ENCODE measurements at places on chromosomes 1 and 21. TPM values are rescaled to one million over a fixed set of nuclear protein-coding genes. Genes with fewer than 3 reads are reported as not detected.

Gene COL9A2
- polyA plus RNA-seq = 0.63 TPM

Gene TMCC2
- 5.3 TPM for polyA plus RNA-seq

Gene S100A14
- polyA plus RNA-seq = not detected

Gene OR2T11
- not detected for polyA plus RNA-seq

Gene LCE3D
- polyA plus RNA-seq = not detected

Gene GJC2
- 0.92 TPM for polyA plus RNA-seq

Gene KPRP
- not detected for polyA plus RNA-seq

Gene AIRE
- polyA plus RNA-seq = not detected

Gene SHCBP1L
- polyA plus RNA-seq = not detected

Gene TSPEAR
- polyA plus RNA-seq = 0.03 TPM

Gene DYRK3
- polyA plus RNA-seq = 3.6 TPM

Gene TSTD1
- polyA plus RNA-seq = 93.9 TPM

- H3K4me1 ChIP-seq = no peaks in the 10 kb centered on the region
- H3K27me3 ChIP-seq = no peaks in the 10 kb centered on the region
- no peaks in the 10 kb centered on the region for H3K36me3 ChIP-seq
These were observed 24.4 kb upstream of the TMEM54 start for GRCh38 chr1:32925403-32926162.

DNA sequence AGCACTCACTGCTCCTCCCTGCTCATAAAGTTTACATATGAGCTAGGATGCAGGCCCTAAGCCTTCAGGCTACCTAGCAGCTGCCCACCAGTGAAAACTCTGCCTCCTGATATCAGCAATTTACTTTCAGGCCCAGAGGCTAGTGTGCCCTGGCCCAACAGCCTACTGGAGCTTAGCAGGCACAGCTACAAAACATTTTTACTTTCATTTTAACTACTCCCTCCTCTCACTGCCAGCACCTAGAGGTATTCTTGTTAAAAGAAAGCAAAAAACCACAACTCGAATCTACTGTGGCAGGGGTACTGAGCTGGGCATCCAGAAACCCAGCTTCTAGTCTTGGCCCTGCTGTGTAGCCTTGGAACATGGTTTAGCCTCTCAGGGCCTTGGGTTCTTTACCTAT is 5.8 kb upstream of the LORICRIN start:
- no peaks in the 10 kb centered on the region for H3K36me3 ChIP-seq
- no peak for DNase-seq
- H3K27me3 ChIP-seq = no peaks in the 10 kb centered on the region
- no peak overlapping the region for H3K27ac ChIP-seq
- H3K4me3 ChIP-seq = no peak overlapping the region
- H3K4me1 ChIP-seq = no peaks in the 10 kb centered on the region

- no peaks in the 10 kb centered on the region for H3K27me3 ChIP-seq
- peaks cover 6% of the 10 kb centered on the region for H3K4me1 ChIP-seq
- no peak for DNase-seq
- no peak overlapping the region for H3K4me3 ChIP-seq
- H3K27ac ChIP-seq = no peak overlapping the region
These were observed 37.0 kb upstream of the PDE9A start for GRCh38 chr21:42616446-42616845.

- H3K4me1 ChIP-seq = peaks cover 76% of the 10 kb centered on the region
- no peak overlapping the region for H3K4me3 ChIP-seq
- no peaks in the 10 kb centered on the region for H3K36me3 ChIP-seq
- no peak for DNase-seq
- H3K27me3 ChIP-seq = no peaks in the 10 kb centered on the region
These were observed 41.5 kb upstream of the SGIP1 start for GRCh38 chr1:66492424-66492823.

DNA sequence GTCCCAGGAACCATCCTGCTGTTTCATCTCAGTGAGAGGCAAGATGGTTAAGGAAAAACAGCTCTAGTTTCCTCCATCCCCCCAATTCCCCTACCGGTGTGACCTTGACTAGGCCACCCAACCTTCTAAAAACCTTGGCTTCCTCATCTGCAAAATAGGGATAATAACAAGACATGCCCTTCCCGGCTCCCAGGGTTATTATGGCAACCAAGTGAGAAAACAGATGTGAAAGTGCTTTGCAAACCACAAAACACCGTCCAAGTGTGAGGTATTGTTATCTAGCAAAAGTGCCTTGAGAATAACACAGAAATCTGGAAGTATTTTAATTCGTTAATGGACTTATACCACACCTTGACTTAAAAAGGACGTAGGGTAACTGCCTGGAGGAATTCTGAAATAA is 62.7 kb downstream of the ITPKB start:
- no peaks in the 10 kb centered on the region for H3K27me3 ChIP-seq
- peaks cover 21% of the 10 kb centered on the region for H3K4me1 ChIP-seq
- DNase-seq = no peak
- H3K27ac ChIP-seq = peak overlapping the region; percentile 54
- H3K4me3 ChIP-seq = no peak overlapping the region
- no peaks in the 10 kb centered on the region for H3K36me3 ChIP-seq

- H3K27me3 ChIP-seq = no peaks in the 10 kb centered on the region
- peaks cover 50% of the 10 kb centered on the region for H3K36me3 ChIP-seq
- no peak overlapping the region for H3K4me3 ChIP-seq
- no peaks in the 10 kb centered on the region for H3K4me1 ChIP-seq
These were observed 90.4 kb downstream of the VPS26C start for GRCh38 chr21:37176716-37177115.

GRCh38 chr1:211474451-211474850 is 17.5 kb downstream of the RD3 start:
- no peak overlapping the region for H3K4me3 ChIP-seq
- 0 out of 2 replicates have a peak, but pooled peaks cover 3% of the 10 kb centered on the region for H3K27me3 ChIP-seq
- DNase-seq = no peak

- H3K4me1 ChIP-seq = no peaks in the 10 kb centered on the region
- H3K27me3 ChIP-seq = no peaks in the 10 kb centered on the region
- no peak overlapping the region for H3K4me3 ChIP-seq
- peak overlapping the region; percentile 55 for H3K27ac ChIP-seq
- peaks cover 37% of the 10 kb centered on the region for H3K36me3 ChIP-seq
These were observed 15.5 kb downstream of the LEPR start for GRCh38 chr1:65435987-65436386.

GRCh38 chr1:159172614-159173291 is 1.3 kb downstream of the CADM3 start:
- H3K27ac ChIP-seq = no peak overlapping the region
- DNase-seq = peak; percentile 83
- H3K27me3 ChIP-seq = peaks cover 48% of the 10 kb centered on the region
- peak overlapping the region; percentile 35 for H3K4me3 ChIP-seq

GRCh38 chr1:68521286-68521685 is 24.4 kb upstream of the DEPDC1 start:
- H3K36me3 ChIP-seq = no peaks in the 10 kb centered on the region
- no peak overlapping the region for H3K27ac ChIP-seq
- no peaks in the 10 kb centered on the region for H3K4me1 ChIP-seq
- no peak overlapping the region for H3K4me3 ChIP-seq
- H3K27me3 ChIP-seq = no peaks in the 10 kb centered on the region

GRCh38 chr1:43786960-43787359 is 79.6 kb downstream of the ST3GAL3 start:
- peak; percentile 24 for DNase-seq
- H3K36me3 ChIP-seq = no peaks in the 10 kb centered on the region
- H3K27ac ChIP-seq = peak overlapping the region; percentile 72
- no peak overlapping the region for H3K4me3 ChIP-seq
- H3K27me3 ChIP-seq = no peaks in the 10 kb centered on the region
- H3K4me1 ChIP-seq = peaks cover 32% of the 10 kb centered on the region

DNA sequence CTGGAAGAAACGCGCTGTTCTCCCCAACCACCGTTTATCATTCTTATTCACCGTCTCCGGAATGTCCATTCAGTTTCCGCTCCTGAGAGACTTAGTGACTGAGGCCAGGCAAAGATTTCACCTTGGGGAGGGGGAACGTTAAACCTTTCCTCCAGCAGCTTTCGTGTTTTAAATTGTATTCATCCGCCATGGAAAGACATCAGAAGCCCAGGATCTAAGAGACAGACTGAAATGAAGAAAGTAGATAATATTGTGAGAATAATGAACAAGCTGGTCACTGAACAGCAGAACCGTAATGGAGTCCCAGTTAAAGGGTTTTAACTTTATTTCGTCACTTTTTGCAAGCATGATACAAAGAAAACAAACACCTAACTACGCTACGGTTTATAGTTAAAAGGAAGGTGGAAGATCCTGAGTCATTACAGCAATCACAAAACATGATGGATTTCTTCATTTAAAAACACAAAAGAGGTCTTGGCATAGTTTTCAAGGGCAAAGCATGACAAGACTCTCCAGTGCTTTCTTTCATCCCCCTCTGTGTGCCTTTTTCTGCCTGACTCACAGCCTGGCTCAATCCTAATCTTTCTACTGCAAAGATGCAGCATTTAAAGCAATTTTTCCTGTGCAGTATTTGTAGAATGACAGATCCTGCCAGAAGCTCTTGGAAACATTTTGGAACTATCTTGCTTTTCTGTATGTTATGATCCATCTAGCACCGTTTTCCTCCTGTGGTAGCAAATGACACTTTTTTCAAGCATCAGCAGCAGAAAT is 722 bp upstream of the SLC19A2 start:
- H3K27me3 ChIP-seq = no peaks in the 10 kb centered on the region
- no peaks in the 10 kb centered on the region for H3K36me3 ChIP-seq
- H3K27ac ChIP-seq = peak overlapping the region; percentile 92
- H3K4me3 ChIP-seq = peak overlapping the region; percentile 78

- H3K27ac ChIP-seq = no peak overlapping the region
- H3K4me1 ChIP-seq = no peaks in the 10 kb centered on the region
- no peak for DNase-seq
- H3K27me3 ChIP-seq = no peaks in the 10 kb centered on the region
- no peak overlapping the region for H3K4me3 ChIP-seq
- H3K36me3 ChIP-seq = no peaks in the 10 kb centered on the region
These were observed 59.6 kb downstream of the RUNX1 start for GRCh38 chr21:34989337-34990151.

DNA sequence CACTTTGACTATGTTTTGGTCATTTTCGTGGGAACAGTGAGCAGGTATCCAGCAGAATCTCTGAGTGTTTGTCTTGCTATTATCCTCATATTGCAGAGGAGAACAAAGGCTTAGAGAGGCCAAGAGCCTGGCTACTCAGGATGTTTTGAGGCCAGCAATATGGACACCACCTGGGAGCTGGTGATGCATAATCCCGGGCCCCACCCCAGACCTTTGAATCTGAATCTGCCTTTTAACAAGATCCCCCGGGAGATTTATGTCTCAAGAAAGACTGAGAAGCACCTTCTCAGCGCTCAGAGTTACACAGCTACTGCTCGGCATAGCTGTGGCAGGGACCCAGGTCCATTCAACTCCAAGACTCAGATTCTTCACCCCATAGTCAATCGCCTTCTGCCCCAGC is 72.8 kb downstream of the PTPRU start:
- H3K4me1 ChIP-seq = no peaks in the 10 kb centered on the region
- no peak for DNase-seq

DNA sequence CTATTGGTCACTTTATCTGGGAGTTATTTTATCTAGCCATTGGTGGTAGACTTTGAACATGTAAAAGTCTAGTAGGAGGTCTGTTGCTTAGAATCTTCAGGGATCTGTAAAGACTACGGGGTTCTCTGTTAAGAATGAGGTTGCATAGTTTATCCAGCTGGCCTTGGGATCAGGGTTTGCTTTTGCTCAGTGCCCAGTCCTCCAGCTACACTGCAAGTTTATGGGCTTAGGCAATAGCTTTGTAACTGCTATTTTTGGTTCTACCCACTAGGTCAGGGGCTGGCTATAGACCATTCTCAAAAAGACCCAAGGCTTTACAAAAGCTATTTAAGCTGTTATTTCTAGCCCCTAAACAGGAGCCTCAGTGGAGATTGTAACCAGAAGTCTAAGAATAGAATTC is 9.8 kb downstream of the SH3GLB1 start:
- DNase-seq = no peak
- H3K4me3 ChIP-seq = no peak overlapping the region
- no peak overlapping the region for H3K27ac ChIP-seq

- H3K27me3 ChIP-seq = no peaks in the 10 kb centered on the region
- H3K27ac ChIP-seq = peak overlapping the region; percentile 86
- no peak overlapping the region for H3K4me3 ChIP-seq
- DNase-seq = no peak
These were observed 1016.1 kb downstream of the KCNT2 start for GRCh38 chr1:195591917-195592672.

GRCh38 chr1:67307251-67308060 is at the start of gene IL12RB2:
IL12RB2 (plus strand) TSS chr1:67307873; CDS start chr1:67320369, 12,496 bp downstream.
- H3K4me3 ChIP-seq = peak within 1 kb of the TSS; percentile 39
- no peaks in the 10 kb centered on the region for H3K36me3 ChIP-seq
- H3K27me3 ChIP-seq = peaks cover 6% of the 10 kb centered on the region
- H3K27ac ChIP-seq = no peak within 1 kb of the TSS
- peak; percentile 85 for DNase-seq

DNA sequence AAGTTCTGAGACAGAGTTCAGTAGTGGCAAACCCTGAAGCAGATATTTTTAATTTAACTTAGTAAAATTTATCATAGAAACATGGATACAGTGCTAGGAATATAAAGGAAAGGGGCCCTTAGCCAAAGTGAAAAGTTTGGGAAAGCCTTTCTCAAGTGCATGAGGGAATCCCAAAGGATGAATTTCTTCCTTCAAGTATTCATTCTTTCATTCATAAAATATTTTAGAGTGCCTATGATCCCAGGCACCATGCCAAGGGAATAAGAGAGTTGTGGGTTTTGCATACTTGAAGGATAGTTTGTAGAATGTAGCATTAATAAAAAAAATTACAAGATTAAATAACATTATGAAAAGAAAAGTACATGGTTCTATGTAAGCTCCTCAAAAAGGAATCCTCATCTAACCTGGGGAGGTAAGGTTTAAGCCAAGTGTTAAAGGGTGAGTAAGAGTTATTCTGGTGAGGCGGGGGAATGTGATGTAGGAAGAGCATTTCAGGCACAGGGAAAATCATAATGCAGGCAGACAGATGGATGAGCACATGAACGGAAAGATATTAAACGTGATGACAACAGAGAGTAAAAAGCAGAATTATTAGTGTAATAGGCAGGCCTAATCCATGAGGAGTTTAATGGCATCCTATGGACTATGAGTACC is 40.4 kb upstream of the NTNG1 start:
- H3K27me3 ChIP-seq = no peaks in the 10 kb centered on the region
- no peaks in the 10 kb centered on the region for H3K36me3 ChIP-seq
- H3K4me3 ChIP-seq = no peak overlapping the region
- no peaks in the 10 kb centered on the region for H3K4me1 ChIP-seq
- DNase-seq = no peak
- no peak overlapping the region for H3K27ac ChIP-seq

- H3K4me3 ChIP-seq = no peak overlapping the region
- peak; percentile 50 for DNase-seq
- H3K36me3 ChIP-seq = no peaks in the 10 kb centered on the region
- no peaks in the 10 kb centered on the region for H3K4me1 ChIP-seq
- H3K27me3 ChIP-seq = no peaks in the 10 kb centered on the region
These were observed 198.4 kb upstream of the VAMP3 start for GRCh38 chr1:7572654-7573152.

- H3K27me3 ChIP-seq = no peaks in the 10 kb centered on the region
- DNase-seq = no peak
- H3K4me1 ChIP-seq = no peaks in the 10 kb centered on the region
- H3K4me3 ChIP-seq = no peak overlapping the region
- H3K36me3 ChIP-seq = no peaks in the 10 kb centered on the region
These were observed 11.3 kb downstream of the CDA start for GRCh38 chr1:20600156-20600555.

GRCh38 chr1:174963529-174964125 is 36.1 kb upstream of the CACYBP start:
- no peak overlapping the region for H3K27ac ChIP-seq
- no peak overlapping the region for H3K4me3 ChIP-seq
- no peak for DNase-seq
- peaks cover 2% of the 10 kb centered on the region for H3K4me1 ChIP-seq

Data from SK-N-SH (cell line).